ENCODE measurements at places on chromosomes 5 and 9. TPM values are rescaled to one million over a fixed set of nuclear protein-coding genes. Genes with fewer than 3 reads are reported as not detected.
A peak's percentile ranks its signal among the peaks of the same experiment; 100 is the strongest.

LPAR1 gene
- total RNA-seq, result not detected

DNA sequence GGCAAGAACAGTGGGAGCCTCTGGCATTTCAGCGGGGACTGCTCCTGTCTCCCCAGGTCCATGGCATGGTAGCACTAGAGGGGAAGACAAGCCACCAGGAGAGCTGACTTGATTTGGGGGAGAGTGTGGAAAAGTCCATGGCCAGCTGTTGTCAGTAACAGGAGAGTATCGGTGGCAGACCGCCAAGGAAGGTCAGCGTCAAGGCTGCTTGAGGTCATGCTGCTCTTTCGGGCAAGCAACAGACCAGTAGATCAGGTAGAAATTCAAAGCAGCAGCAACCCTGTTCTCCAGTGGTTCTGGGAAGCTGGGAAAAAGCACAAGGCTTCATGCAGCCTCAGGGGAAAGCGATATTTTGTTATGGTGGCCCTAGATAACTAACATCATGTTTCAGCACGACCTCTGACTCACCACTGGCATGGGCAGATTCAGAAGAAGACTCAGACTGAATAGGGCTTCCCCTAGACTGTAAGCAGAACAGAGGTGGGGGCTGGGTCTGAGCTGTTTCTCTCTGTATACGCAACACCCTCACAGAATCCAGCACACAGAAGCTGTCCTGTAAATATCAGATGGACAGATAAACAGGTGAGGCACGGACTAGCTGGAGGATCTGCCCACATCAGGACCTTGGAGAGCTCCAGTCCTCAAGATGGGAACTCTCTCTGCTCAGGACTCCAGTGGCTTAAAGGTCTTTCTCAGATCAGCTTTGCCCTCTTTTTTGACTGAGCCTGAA is 35.2 kb upstream of the PLEKHG4B start:
- DNase-seq, result no peak

DNA sequence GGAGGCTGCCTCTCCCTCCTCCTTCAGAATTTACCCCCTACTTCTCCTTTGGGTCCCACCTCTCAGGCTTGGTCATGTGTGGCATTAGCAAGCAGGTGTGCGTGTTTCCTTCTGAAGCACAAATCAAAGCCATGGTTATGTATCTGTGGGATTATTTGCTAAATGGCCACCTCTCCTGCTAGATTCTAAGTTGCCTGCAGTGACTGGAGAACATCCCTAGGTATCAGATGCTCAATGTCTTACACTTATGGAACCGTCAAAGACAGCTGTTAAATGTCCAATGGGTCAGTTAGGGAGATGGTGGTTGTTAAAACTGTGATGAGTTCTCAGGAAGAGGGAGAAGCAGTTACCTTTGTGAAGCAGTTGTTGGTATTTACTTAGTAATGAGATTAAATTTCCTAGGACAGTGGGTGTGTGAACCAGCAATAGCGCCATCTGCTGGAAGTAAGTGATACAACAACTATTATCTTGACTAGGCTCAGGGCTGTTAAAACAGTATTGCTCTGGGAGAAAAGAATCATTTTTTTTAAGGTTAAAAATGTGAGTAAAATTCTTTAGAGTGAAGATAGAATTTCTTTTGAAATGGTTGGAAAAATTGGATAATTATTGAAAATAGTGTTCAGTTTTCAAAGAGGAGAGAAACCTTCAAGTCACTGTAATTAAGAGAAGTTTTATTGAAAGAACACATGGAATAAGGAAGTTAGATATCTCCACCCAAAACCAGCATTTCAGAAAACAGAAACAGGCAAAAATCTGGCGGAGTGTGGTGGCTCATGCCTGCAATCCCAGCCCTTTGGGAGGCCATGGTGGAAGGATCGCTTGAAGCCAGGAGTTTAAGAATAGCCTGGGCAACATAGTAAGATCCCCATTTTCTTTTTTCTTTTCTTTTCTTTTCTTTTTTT is 71.3 kb downstream of the TMC1 start:
- DNase-seq, result no peak

DNA sequence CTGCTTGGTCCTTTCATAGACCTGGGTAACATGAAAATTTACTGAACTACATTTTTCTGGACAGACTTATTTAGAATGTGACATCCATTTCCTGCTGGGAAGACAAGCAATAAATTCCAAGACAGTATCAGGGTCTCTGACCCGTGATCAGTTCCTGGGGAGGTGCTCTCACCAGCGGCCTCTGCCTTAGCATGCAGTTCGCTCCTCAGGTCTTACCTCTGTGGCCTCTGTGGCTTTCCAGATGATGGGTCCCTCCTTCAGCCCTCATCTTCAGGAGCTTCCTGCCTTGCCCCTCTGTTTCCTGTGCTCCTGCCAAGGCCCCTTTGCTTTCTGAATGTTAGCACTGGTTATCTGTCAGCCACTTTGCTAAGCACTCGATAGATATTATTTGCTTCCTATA is 66.4 kb downstream of the CMYA5 start:
- no peak for DNase-seq

DNA sequence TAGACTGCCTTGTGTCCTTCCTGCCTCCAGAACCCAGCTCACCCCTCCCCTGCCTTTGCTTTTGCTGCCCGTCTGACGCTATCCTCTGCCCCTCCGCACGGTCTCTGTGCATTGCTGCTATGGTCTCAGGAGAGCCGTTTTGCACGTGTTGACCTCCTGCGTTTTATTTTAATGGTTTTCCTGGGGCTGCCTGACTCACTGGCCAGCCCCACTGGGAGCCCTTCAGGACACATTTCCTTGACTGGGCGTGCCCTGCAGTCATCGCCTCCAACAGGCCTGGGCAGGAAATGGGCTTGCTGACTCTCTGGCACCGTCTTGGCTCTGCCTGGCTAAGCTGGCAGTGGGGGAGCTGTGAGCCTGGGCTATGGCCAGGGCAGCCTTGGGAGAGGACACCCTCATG is 17.9 kb upstream of the ASS1 start:
- DNase-seq, result no peak

SPATA24 gene
- total RNA-seq, result 4.0 TPM

GRCh38 chr9:99162759-99163364 is 57.9 kb downstream of the TGFBR1 start:
- no peak for DNase-seq

DNA sequence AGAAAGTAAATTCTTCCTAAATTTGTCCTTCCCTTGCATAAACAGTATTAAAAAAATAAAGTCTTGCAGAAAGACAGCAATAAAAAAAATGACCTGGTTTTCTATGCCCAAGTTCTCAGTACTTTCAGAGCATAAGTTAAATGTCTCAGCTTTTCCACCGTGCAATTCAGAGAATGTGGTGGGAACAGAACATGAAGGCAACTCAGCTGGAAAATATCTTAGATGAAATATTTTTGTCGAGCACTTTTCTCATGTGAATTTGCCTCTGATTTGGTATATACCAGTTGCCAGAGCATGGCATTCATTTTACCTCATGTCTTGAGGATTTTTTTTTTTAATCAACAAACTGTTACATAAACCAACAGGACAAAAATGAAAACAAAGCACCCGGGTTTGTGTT is 176.1 kb downstream of the CETN3 start:
- DNase-seq, result no peak

FRMD3 gene
- 0.80 TPM for total RNA-seq

- no peak for DNase-seq
These were observed 54.3 kb downstream of the PSD2 start for GRCh38 chr5:139849942-139850341.

TNPO1 gene
- 120 TPM for total RNA-seq

BARHL1 gene
- total RNA-seq, result not detected

DNA sequence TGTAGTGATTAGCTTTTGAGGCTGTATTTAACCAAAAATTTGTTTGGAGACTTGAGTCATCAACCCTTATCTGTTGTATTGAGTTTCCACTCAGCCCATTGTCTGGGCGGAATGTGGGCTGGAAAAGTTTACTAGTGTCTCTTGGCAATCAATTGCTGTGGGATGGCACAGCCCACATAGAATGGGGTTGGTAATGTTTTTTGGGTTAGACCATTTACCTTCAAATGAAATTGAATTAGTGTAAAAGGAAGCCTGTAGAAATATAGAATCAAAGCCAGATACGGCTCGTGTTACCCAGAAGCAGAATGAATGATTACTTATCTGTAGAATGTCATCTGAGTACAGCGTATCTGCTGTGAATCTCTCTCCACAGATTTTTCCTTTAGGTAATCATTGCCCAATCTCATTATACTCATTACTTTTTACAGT is 142.9 kb downstream of the AOPEP start:
- DNase-seq, result peak; percentile 14

ROR2 gene
- not detected for total RNA-seq

GRCh38 chr9:85215961-85216360 is 525.8 kb downstream of the AGTPBP1 start:
- DNase-seq, result no peak

DNA sequence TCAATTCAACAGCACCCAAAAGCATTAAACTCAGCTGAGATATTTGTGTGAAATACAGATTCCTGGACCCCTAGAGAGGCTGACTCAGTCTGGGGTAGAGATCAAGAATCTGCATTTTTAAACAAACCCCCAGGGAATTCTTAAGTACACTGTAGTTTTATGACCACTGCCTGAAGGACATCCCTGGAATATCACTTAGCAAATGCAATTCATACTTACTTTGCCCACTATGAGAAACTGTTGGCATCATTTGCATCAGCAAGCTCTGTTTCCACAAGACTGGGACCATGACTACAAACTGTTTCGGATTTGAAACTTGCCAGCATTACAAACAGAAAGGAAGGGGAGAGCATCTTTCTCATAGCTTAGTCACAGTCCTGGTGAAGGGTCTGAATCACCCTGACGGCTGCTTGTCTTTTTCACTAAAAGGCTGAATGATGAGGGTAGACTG is 63.7 kb downstream of the MLLT3 start:
- DNase-seq, result peak; percentile 31

GRCh38 chr5:148828511-148829247 is 2.3 kb downstream of the ADRB2 start:
- DNase-seq, result no peak

RAD50 gene
- total RNA-seq, result 40.7 TPM

DNA sequence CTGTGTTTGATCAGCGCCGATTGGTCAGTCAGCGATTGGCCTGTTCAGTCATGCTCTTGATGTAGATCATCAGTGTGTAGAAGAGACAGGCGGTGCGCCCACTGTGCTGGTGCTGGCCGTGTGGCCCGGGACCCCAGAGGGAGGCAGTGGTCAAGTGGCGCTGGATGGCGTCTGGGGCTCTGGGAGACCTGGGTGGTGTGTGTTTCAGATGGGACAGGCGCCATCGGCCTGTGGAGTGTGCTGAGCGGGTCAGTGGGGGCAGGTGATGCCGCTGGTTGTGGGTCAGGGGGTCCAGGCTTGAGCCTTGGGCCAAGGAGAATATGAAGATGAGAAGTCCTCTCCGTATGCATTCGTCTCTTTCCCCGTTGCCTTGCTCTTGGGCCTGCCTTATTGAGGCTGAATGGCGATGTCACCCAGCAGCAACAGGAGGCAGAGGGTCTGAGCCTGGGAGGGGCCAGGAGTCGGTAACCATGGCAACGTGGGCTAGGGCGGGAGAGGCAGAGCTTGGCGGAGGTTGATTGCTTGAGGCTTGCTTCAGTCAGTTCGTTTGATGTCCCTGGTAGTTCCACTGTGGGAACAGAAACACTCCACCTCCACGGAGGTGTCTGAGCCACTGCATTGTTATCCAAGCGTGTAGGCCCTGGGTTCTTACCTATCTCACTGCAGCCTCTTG is 117.8 kb upstream of the CACNA1B start:
- no peak for DNase-seq

DNA sequence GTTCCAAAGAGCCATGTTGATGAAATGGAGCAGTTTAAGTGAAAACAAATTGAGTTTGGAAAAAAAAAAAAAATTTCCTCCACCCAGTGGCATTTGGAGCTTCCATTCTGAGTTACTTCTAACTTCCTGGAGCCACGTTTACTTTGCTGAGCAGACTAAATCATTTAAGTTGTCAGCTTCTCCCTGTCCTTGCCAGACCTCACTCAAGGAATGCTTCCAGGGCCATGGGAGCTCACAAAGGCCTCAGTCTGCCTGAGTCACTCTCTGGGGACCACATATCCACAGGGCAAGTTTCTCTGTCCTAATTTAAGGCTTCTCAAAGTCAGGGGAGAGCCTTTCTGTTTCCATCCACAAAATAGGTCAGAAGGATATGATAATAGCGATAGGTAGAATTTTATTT is 210.3 kb upstream of the TNC start:
- no peak for DNase-seq

All from activated naive CD8-positive, alpha-beta T cell treated with anti-CD3 and anti-CD28 coated beads for 36 hours (primary cell).